ENCODE measurements at places on chromosomes 7 and 10.

GRCh38 chr7:70344726-70345125, 746.5 kb downstream of the AUTS2 start:
- DNase-seq, result no peak

- peak; percentile 54 for DNase-seq
Measured at GRCh38 chr10:77228559-77228958, 409.0 kb downstream of the KCNMA1 start.

DNA sequence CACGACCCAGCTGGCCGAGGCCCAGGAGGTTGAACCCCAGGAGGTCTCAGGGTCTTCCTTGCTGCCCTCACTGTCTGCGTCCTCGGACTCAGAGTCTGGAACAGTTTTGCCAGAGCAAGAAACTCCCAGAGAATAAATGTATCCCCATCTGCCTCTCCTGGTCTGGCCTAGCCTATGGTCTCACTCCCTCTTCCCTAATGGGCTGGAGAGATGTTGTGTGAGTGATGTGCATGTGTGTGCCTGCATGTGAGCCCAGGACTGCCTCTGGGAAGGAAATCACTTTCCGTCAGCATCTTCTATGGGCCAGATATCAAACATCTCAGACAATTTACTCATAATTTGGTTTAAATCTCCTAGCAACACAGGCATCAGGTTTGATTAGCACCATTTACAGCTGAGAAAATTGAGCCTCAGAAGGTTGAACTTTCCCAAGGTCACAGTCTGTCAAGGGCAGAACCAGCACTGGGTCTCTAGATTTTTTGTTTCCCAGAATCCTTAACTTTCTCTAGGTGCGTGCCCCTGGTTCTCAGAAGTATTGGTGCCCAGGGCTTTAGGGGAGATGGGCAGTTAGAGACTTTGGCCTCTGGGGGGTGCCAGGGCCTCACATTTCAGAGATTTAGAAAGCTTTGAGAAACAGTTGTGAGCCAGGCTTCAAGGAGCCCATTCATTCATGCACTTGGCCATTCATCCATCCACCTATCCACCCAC, 4.9 kb downstream of the TMEM270 start:
- DNase-seq, result peak; percentile 4

GRCh38 chr10:132450825-132451505, 54.0 kb downstream of the PWWP2B start:
- no peak for DNase-seq

DNA sequence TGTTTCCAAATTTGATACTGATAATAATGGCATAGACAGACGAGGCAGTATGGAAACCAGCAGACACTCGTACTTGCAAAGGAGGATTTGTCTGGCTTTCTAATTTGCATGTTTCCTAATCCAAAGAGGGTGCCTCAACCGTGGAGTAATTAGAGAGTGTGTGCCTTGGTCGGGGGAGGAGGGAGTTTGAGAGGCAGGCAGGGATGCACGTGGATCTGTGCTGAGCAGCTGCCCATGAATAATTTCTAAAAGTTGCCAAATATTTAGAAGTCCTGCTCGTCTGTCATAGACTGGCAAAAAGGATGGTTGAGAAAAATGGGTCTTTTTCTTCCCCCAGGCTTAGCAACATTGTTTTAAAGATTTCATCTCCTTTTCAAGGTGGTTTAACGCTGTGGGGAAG, 69.4 kb downstream of the PTPRE start:
- no peak for DNase-seq

DNA sequence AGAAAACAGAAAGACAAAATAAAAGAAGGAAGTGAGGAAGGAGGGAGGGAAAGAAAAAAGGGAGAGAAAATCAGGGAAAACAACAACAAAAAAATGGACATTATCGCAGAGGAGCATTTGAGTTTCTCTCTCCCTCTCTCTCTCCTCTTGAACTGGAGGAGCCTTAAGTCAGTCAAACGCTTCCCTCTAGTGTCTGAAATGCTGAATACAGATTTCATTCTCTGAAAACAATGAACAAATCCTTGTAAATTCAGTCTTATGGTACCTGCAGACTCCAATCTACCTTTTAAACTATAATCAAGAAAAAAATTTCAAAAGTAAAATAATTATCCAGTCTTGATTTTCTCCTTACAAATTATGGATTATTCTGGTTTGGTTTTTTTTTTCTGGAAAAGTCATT, 89.2 kb upstream of the PFKP start:
- DNase-seq, result no peak

GRCh38 chr10:108586424-108586823, 1336.9 kb downstream of the XPNPEP1 start:
- no peak for DNase-seq

DNA sequence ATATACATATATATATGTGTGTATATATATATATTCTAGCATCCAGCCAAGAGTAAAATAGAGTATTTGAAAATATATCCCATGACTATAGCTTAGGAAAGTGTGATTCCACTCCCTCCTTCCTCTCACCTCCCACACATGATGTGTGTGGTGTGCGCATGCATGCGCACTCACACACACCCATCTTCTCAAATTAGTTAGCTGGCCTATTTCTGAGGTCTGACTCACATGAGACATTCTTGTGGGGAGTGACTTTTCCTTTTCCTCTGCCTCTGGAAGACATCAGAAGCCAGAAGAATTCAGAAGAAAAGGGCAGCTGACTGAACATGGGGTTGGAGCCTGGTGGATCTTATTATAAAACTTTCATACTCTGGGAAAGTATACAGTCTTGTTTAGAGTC, 793.5 kb upstream of the ZNF722 start:
- no peak for DNase-seq

- no peak for DNase-seq
Measured at GRCh38 chr7:134429481-134429880, 29.4 kb downstream of the AKR1B1 start.

All from SHP77 treated with DMSO at 0.1 percent for 48 hours (cell line).